Tibial nerve (tissue), 4 donors: ENCODE measurements at places on chromosomes 2 and 18. TPM values are rescaled to one million over a fixed set of nuclear protein-coding genes. Genes with fewer than 3 reads are reported as not detected.

DNA sequence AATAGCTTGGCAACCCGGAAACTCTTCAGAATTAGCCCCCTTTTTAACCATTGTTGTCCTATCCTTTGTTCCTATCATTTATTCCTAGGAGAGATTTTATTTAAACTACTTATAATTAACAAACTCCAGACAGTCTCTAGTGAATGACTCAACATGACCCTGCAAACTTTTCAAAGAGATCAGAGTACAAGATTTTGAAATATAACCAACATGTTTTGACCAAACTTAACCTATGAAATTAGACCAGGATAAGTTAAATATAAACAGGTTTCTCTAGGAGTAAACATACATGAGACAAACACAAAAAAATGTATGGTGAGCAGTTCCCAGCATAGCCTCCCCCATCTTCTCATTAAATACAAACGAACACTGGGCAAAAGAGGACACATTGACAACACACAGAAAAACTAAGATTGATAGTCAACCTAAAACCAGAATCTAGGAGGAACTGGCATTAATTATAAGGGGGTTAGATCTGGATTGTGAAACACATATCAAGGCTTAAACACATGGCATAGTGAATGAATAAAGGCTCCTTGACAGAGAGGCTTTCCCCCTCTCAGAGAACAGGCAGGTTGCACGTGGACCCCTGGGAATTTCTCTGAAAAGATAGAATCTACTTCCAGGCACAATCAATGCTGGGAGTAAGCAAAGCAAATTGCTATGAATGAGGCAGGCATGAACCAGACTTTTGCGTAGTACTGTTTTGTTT, 284.1 kb downstream of the IRS1 start:
- DNase-seq: no peak

DNA sequence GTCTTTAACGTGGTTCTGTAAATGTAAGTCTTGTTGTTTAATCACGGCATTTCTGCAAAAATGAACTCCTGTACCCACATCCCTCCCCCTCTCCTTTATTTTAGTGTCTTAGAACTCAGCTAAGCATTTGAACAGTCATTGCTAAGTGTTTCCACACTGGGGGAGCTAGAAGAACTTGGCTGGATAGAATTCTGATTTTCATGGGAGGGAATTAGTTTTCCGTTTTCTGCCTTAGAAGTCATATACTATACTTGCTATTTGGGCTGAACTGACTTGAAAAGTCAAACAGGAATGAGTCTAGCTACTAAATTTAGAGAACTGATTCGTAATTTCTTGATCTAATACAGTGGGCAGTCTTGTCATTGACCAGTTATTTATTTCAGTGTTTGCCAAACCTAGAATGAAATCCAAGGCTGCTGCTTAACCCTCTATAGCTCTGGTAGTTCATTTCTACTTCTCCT, 61.1 kb downstream of the FMNL2 start:
- DNase-seq: no peak

DNA sequence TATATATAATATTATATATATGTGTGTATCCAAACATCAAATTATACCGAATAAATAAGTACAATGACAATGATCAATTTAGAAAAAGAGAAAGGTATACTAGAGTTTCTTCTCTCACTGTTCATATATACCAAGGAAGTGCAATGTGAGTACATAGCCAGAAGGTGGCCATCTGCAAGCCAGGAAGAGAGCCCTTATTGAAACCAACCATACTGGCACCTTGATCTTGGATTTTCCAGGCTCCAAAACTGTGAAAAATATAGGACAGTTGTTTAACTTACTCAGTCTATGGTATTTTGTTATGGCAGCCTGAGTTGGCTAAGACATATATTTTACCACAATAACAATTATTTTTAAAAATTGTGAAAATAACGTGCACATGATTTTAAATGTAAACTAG, 1490.2 kb upstream of the SLC39A10 start:
- no peak for DNase-seq

DNA sequence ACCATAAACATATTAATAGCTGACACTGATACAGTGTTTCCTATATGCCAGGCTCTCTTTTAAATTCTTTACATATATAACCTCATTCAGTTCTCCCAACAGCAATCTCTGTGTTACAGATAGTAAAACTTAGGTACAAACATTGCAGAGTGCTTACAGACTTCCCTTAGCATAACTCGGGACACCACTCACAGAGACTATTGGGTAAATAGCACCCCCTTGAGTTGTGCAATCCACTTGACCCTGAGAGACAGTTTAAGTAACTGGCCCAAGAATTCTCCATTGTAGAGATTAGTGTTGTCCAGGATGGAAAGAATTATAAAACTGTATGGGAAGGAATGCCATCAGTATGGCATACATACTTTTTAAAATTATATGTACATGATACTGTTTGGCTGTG, 110.1 kb downstream of the POLE4 start:
- DNase-seq: no peak

DNA sequence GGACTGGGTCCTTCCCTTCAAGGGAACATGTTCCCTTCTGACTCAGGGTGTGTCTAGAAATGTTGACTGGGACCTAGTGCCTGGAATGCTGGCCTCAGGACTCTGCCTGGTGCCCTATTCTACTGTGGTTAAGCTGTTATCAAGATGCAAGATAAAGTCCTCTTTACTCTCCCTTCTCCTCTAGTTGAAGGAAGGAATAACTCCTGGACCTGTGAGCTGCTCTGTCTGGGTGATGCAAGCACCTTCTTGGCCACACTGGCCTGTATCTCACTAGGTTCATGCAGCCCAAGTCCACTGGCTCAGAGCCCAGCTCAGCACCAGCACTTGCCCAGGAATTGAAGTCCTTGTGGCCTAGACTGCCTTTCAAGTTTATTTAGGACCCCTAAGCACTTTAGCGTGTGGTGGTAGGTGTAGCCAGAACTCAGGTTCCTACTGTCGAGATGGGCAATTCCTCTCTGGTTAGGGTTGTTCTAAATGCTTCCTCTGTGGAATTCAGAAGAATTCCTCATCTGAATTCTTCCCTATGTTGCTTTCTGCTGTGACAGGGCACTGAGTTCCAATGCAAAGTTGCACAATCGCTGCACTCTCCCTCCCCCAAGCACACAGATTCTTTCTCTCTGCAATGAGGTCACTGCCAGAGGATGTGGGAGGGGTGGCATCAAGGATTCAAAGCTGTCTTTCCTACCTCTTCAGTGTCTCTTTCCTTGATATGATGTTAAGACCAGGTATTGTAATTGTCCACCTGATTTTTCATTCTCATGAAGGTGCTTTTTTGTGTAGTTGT, 54.7 kb downstream of the VWC2L start:
- DNase-seq: no peak

DNA sequence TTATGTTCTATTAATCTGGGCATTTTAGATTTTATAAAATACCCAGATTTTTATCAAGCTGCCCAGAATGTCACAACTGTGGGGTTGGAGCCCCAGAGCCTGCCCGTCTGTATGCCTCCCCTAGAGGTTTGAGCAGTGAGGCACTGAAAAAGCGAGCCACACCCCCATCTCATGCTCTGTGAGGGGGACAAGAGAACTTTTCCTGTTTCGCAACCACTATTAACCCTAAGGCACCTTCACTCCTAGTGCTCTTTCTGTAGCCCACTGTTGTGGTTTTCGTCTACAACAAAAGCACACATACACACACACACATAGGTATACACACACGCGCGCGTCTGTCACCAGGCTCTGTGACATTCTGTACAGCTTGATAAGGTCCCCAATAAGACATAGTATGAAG, 38.0 kb downstream of the DCDC2C start:
- DNase-seq: no peak

GRCh38 chr2:191901031-191901430, 54.1 kb upstream of the CAVIN2 start:
- no peak for DNase-seq

Gene ZFAND2B
- 30.3 TPM for total RNA-seq

Gene LBX2
- 0.20 TPM for total RNA-seq

- DNase-seq: no peak
These were observed 41.9 kb downstream of the BABAM2 start for GRCh38 chr2:27932396-27932795.

DNA sequence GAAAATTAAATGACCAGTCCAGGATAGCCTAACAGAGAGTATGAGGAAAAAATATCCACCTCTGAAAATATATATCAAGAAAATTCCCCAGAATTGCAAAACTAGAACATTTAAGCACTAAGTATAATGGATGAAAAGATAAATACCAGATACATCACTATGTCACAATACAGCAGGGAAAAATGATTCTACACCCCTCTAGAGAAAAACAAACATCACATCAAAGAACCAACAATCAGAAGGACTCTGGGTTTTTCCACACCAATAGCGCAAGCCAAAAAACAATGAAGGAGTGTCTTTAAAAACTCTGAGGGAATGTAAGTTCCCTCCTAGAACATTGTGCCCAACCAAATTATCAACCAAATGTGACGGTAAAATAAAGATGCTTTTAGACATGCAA, 13.7 kb downstream of the BUB1 start:
- DNase-seq: no peak

DNA sequence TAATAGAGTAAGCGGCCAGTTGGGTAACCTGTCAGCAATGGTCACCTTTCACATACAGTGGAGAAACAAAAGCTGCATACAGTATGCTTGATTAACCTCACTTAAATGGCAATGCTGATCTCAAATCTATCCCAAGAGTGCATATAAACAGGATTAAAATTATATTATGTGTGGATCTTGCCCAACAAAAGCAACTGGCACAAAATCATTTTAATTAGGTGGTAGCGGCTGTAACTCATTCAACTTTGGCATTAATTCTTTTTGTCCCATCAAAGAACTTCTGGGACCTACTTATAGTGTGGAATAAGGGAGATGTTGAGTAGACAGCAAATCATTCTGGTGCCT, 167.8 kb upstream of the VRK2 start:
- no peak for DNase-seq

DNA sequence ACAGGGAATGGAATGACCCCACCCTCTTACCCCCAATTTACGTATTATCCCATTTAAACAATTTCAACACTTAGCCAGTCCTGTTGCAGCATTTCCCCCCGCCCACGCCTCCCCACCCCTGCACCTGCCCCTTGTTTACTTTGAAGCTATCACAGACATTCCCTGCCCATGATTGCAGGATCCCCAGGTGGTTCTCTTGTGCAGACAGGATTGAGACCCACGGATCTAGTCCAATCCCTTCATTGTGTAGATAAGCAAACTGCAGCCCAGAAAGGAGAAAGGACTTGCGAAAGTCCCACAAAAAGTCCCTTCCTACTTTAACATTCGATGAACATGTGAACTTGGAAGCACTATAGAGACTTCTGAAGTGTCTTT, 38.9 kb downstream of the TMEM17 start:
- DNase-seq: no peak

DNA sequence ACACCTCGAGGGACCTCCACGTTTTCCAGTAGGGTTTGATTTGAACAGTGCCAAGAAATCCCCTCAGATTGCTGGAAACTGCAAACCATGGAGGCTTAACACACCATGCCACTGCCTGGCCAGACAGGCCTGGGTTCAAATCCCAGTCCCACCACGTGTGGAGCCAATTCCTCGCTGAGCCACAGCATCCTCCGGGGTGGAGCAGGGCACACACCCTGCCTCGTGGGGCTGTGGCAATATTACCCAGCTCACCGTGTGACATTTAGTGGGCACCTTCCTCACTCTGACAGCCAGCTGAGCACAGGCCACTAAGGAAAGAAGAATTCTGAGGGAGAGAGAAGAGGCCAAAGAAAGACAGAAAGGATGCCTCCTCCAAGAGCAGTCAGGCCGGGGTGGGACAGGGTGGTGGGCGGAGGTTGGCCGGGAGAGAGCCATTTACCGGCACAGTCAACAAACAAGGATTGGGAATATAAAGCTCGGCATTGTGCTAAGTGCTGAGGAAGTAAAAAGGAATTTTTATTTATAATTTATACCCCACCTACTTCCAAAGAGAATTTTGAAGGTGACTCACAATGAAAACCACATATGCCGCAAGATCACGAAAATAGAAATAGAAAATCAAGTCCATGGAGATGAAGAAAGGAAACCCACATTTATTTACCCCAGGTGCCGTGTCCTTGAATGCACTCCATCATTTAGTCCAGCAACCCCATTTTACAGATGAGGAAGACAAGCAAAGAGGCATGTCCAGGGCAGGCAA, 111.5 kb downstream of the MCFD2 start:
- no peak for DNase-seq

Gene SLC5A7
- not detected for total RNA-seq

DNA sequence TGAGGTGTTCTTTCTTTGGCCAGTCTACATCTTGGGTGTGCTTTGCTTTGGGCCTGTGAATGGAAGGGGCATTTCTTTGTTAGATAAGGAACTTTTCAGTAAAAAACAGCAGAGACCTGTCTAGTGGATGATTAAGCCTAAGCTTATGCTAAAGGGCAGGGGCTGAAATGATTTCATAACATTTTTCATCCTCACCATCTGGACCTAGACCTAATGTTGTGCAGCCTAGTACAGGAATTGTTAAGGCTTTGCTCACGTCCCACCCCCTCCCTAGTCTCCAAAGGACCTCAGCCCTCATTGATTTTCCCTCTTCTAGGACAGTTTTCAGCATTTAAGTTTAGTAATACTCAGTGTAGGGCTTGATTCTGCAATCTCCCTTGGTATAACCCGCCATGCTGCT, 111.8 kb downstream of the PRKCE start:
- no peak for DNase-seq

GRCh38 chr2:23850564-23851256, 76.2 kb downstream of the ATAD2B start:
- DNase-seq: no peak

DNA sequence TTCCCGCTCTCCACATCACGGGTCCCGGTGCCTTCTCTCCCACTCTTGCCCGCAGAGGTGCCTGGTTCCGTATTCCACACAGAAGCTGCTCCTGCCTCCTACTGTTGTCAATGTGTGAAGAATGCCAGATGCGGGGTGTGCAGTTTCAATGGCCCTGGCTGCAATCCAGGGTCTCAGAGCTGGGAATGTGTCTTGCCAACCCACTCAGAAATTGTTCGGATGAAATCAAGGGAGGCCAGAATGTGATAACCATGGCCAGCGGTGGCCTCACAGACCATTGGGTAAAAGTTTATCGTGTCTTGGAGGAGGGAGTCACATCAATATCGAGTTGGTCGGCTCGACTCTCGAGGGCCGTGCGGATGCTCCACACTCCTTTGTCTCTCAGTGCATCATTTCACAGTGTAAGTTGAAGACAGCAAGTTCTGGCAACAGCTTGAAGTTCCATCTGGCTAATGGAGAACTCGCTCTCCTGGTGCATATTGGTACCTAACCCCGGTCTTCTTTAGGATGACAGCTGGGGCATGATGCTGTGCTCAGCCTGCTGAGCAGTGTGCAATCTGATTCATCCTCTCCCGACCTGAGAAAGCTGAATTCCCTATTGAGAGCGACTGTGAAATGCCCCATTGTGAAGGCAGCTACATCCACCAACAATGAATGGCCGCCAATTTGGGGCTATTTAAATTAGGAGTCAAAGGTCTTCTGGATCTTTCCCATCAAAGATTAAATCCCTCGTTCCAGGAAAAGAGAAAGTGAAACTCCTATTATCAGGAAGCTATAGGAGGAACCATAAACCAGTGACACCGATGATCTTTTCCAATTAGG, 389.0 kb downstream of the SOX11 start:
- DNase-seq: no peak
